GM23248 (cell line): ENCODE measurements at places on chromosomes 16 and 17.

DNA sequence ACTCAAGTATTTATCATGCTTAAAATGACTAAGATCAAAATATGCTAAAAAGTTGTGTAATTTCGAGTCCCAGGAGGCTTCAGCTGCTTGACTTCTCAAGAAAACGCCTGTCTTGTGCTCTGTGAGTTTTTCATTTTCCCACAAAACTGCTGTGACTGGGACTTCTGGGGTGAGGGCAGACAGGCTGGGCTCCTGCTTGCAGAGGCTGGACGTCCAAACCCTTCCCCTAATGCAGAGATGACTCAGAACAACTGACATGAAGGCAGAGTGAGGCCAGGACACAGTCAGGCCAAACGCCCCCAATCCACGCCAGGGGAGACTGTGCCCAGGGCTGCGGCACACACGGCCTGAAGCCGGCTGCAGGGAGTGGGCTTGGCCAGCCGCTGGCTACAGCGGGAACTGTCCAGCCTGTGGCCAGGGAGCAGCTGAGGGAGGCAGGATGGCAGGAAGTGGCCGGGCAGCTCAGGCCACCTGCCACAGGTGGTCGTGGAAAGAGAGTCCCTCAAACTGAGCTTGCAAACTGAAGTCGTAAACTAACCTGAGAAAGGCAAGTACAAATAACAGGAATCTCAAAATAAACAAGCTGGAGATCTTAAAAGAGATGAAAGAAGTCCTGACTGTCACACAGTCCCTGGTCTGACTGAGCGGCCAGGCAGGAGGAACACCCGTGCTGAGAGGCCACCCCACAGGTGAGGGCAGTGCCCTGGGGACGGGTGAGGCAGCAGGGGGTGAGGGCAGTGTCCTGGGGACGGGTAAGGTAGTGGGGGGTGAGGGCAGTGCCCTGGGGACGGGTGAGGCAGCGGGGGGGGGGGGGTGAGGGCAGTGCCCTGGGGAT, 21.3 kb upstream of the HEXD start:
- peak; percentile 98 for DNase-seq
- no peaks in the 10 kb centered on the region for H3K27me3 ChIP-seq
- peak overlapping the region; percentile 93 for H3K27ac ChIP-seq
- H3K4me3 ChIP-seq = peak overlapping the region; percentile 35; the same call in 1 of the 2 replicates

GRCh38 chr16:69003500-69003899, 102.0 kb upstream of the HAS3 start:
- no peaks in the 10 kb centered on the region for H3K36me3 ChIP-seq
- H3K4me1 ChIP-seq = no peaks in the 10 kb centered on the region
- H3K27me3 ChIP-seq = no peaks in the 10 kb centered on the region
- no peak overlapping the region for H3K4me3 ChIP-seq
- H3K27ac ChIP-seq = no peak overlapping the region

- no peak for DNase-seq
- no peak overlapping the region for H3K27ac ChIP-seq
- H3K36me3 ChIP-seq = peaks cover 11% of the 10 kb centered on the region; the same call in 1 of the 2 replicates
- H3K4me1 ChIP-seq = 0 out of 2 replicates have a peak, but pooled peaks cover 5% of the 10 kb centered on the region
- no peaks in the 10 kb centered on the region for H3K27me3 ChIP-seq
- H3K4me3 ChIP-seq = peak overlapping the region; percentile 83; the same call in 1 of the 2 replicates
These were observed 848 bp upstream of the MTMR4 start for GRCh38 chr17:58515286-58515685.

GRCh38 chr16:87930456-87930855, 5.9 kb downstream of the CA5A start:
- H3K36me3 ChIP-seq = no peaks in the 10 kb centered on the region
- H3K4me1 ChIP-seq = no peaks in the 10 kb centered on the region
- peak; percentile 36 for DNase-seq

GRCh38 chr16:12130691-12131290, 154.3 kb downstream of the SNX29 start:
- no peak overlapping the region for H3K27ac ChIP-seq
- H3K27me3 ChIP-seq = no peaks in the 10 kb centered on the region
- peaks cover 9% of the 10 kb centered on the region; the same call in 1 of the 2 replicates for H3K36me3 ChIP-seq
- H3K4me3 ChIP-seq = no peak overlapping the region
- no peaks in the 10 kb centered on the region for H3K4me1 ChIP-seq

DNA sequence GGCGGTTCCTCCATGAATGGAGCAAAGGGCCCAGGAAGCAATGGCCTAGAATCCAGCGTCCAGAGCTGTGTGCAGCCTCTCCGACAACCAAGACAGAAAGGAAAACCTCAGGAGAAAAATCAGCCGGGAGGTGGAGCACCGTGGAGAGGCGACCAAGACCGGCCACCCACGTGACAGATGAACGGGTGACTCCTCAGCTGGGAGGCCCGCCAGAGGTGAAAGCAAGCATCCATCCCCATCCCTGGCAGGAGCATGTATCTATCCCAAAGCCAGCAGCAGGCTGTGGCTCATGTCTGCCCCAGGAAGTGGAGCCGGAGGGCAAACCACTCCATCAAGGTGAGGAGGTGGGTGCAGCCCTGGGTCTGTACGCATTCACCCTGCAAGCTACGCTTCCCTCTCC, 52.1 kb downstream of the FOXL1 start:
- no peaks in the 10 kb centered on the region for H3K36me3 ChIP-seq
- H3K4me1 ChIP-seq = peaks cover 23% of the 10 kb centered on the region
- peak; percentile 36 for DNase-seq
- H3K27ac ChIP-seq = no peak overlapping the region

- H3K36me3 ChIP-seq = no peaks in the 10 kb centered on the region
- H3K4me3 ChIP-seq = no peak overlapping the region
- peaks cover 9% of the 10 kb centered on the region for H3K27me3 ChIP-seq
These were observed 19.9 kb downstream of the TLE7 start for GRCh38 chr16:71421911-71422310.

GRCh38 chr16:13110124-13110796, 208.9 kb downstream of the SHISA9 start:
- H3K4me1 ChIP-seq = no peaks in the 10 kb centered on the region
- no peak for DNase-seq
- no peaks in the 10 kb centered on the region for H3K36me3 ChIP-seq
- no peaks in the 10 kb centered on the region for H3K27me3 ChIP-seq
- no peak overlapping the region for H3K27ac ChIP-seq

DNA sequence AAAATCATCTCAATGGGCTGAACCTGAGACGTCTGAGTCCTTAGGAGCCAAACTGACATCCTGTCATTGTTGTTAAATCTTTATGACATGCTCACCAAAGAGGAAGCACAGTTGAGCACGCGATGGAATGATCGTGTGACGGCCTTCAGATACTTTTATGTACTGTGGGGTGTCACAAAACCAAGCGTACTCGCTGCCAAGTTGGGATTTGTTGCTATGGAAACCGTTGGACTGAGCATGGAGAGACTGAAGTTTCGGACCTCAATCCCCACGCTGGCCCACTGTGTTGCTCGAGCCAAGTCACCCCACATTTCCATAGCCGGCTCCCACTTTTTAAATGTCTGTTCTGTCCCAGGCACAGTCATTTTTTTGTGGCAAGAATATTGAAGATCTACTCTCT, 222.8 kb upstream of the SDK2 start:
- H3K27ac ChIP-seq = no peak overlapping the region
- no peak for DNase-seq
- no peak overlapping the region for H3K4me3 ChIP-seq
- no peaks in the 10 kb centered on the region for H3K36me3 ChIP-seq

GRCh38 chr17:79186406-79186805, 111.8 kb downstream of the ENGASE start:
- H3K27ac ChIP-seq = no peak overlapping the region
- H3K27me3 ChIP-seq = peaks cover 51% of the 10 kb centered on the region
- H3K4me1 ChIP-seq = no peaks in the 10 kb centered on the region
- H3K4me3 ChIP-seq = no peak overlapping the region
- no peaks in the 10 kb centered on the region for H3K36me3 ChIP-seq

- no peaks in the 10 kb centered on the region for H3K36me3 ChIP-seq
- H3K27me3 ChIP-seq = peaks cover 13% of the 10 kb centered on the region; the same call in 1 of the 2 replicates
- H3K4me1 ChIP-seq = no peaks in the 10 kb centered on the region
- H3K4me3 ChIP-seq = no peak overlapping the region
These were observed 23.0 kb upstream of the GNA13 start for GRCh38 chr17:65079489-65079900.

DNA sequence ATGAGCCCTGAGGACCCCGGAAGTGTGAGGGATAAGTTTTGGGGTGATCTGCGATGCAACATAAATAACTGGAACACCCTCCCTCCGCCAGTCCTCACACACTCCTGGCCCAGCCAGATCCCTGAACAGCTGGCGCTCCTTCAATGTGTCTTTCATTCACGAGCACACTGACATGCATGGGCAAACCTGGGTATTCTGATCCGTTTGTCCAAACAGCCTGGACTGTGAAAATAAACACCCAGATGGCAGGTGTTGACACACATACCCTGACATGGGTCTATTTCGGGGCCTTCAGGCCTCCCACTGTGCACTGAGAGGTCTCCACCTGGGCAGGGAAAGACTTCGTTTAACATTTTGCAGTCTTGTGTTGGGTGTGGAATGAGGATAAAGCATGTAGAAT, 3.0 kb upstream of the CPNE2 start:
- no peaks in the 10 kb centered on the region for H3K27me3 ChIP-seq
- no peak overlapping the region for H3K27ac ChIP-seq
- no peaks in the 10 kb centered on the region for H3K36me3 ChIP-seq
- H3K4me1 ChIP-seq = no peaks in the 10 kb centered on the region

DNA sequence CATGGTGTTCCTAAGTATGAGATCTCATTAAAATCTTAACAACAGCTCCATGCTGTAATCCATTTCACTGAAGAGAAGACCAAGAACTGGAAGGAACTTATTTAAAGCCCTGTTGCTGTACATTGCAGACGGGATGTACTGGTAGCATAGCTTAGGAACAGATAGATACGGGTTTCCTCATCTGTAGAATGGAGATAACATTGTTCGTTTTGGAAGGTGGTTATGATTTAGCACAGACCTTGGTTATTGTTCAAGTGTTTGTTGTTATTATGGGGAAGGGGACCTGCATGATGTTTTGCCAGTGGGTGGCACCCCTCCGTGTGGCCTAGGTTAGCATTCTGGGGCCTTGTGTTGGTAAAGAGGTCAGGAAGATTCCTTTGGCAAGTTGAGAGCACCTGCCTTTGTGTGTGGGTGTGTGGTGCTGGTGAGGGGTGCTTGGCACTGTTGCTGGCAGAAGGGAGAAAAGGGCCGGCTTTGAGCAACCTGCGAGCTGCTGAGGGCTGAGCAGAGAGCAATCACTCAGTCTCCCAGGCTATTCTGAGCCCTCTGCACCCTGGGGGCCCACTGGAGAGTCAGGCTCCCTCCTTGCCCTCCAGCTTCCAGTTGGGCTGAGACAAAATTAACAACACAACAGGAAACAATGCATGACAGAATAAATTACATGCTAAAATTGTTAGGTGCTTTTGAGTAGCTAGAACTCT, 2.3 kb downstream of the TAOK2 start:
- H3K27ac ChIP-seq = no peak overlapping the region
- H3K4me1 ChIP-seq = peaks cover 20% of the 10 kb centered on the region
- H3K36me3 ChIP-seq = peaks cover 12% of the 10 kb centered on the region; the same call in 1 of the 2 replicates
- H3K27me3 ChIP-seq = no peaks in the 10 kb centered on the region
- DNase-seq = peak; percentile 19
- peak overlapping the region; percentile 87 for H3K4me3 ChIP-seq

DNA sequence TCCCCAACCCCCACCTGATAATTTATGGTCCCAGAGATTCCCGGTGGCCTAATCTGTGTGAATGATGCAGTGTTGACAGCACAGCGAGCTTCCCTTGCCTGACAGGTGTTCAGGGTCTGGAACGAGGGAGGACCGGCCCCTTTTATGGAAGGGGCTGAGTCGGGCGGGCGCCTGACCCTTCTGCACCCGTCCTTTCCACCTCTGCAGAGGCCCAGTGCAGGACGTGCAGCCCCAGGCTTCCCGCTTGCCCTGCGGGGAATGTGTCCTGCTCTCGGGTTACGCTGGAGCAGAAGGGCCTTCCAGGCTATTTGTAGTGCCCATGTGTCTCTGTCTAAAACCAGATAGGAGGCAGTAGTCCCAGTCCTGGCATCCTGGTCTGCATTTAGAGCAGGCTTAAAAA, 16.2 kb downstream of the SMTNL2 start:
- DNase-seq = no peak
- H3K27ac ChIP-seq = no peak overlapping the region
- H3K4me3 ChIP-seq = no peak overlapping the region
- no peaks in the 10 kb centered on the region for H3K36me3 ChIP-seq
